Urinary bladder (tissue), 4 donors: ENCODE measurements at places on chromosomes 4 and X. TPM values are rescaled to one million over a fixed set of nuclear protein-coding genes. Genes with fewer than 3 reads are reported as not detected.

- DNase-seq, result no peak
These were observed 78.0 kb downstream of the ZFYVE28 start for GRCh38 chr4:2340272-2341061.

DNA sequence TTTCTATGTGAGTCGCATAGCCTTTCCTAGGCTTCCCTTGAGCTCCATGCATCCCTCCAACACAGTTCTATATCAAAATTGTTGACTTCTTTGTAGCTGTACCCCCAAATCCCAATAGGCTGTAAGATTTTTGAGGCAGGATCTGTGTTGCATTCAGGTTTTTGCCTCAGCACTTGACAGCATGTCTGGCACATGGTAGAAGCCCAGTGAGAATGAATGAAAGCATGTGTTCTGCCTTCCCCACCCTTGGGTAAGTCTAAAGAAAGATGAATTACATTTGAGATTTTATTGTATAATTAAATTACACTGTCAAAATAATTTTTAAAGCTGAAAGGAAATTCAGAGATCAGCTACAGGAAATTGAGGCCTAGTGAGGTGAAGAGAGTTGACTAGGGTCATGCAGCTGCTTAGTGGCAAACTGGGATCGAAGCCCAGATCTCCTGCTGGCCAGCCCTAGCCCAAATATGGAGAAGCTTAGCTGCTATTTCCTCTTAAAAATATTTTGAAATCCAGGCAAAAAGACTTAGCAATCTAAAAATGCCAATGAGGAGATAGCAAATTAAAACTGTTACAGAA, 122.5 kb downstream of the SPATA18 start:
- DNase-seq, result no peak

DNA sequence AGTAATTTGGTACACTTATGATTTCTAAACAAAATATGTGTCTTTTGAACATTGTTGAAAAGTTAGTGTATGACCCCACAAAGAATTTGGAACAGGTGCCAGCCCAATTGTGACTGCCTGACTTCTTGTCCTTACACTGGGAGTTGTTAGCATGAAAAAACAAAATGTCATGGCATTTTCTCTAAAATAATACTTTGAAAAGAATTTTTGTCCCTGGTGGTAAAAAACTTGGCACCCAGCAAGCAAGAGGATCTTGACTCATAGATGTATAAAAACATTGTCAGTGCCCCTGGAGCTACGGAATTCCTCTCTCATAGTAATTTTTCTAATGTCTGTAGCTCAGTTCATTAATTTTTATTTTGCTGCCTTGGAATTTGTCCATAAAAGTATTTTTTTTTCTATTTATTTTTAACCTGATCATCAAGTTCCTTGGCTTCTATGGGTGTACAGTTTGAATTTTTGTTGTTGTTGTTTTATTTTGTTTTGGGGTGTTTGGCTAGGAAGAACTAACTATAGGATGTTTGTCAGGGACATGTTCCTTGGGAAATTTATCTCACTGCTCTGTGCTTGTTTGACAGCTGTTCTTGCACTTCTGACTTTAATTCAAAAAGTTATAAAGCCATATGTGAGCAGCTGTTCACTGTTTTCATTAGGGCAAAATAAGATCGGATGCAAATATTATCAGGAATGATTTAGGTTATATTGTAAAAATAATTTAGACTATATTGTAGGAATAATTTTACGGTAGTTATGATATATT, 95.4 kb upstream of the NUDT6 start:
- no peak for DNase-seq

Gene ITIH6
- polyA plus RNA-seq, result 0.01 TPM

DNA sequence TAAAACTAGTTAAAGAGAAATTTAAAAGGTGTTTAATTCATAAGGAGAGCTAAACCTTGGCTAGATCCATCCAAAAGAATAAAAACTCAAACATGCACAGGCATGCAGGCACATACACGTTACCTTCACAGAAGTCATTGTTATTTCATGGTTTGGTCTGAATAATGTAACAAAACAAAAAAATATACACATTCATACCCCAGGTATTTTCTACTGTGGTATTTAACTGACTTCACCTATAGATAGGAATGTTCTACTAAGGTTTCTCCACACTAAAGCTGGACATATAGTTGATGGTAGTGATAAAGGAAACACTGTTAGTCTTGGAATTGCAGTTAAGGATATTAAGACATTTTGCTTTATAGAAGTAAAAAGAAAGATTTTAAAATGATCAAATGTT, 283.6 kb upstream of the PCDH10 start:
- DNase-seq, result no peak

DNA sequence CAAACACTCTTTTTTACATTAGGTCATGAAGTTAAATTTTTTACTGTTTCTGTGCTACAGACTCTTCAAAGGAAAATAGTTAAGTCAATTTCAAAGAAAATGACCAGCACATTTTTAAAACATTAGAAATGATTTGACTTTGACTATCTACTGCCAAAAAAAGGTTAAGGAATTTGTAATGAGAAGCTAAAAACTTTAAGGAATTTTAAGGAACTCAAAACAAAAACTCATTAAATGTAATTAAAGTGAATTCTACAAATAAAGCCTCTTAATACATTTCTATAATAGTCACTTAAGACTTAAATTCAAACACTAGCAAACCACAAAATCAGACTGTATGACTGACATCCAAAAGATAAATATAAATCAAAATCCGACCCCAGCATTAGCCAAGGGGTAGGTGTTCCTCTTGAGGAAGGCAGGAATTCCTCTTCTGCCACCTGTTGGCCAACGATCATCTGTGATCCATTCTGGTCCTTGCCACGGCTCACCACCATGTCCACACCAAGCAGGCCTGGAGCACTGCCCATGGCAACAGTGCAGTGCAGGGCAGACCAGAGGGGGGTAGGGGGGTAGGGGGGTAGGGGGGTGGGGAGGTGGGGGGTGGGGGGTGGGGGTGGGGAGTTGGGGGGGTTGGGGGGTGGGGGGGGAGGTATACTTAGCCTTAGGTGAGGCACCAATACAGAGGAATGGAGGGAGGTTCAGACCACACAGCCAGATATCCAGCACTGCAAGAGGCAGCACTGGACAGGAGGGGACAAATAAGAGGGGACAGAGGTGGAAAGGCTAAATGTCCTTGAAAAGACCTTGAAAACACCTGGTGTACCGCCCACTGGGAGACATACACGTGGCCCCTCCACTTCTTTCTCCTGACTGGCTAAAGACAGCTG, 287.4 kb downstream of the CHIC1 start:
- no peak for DNase-seq

Gene HCCS
- 20.0 TPM for polyA plus RNA-seq

- no peak for DNase-seq
These were observed 7.9 kb downstream of the PGRMC2 start for GRCh38 chr4:128279624-128280225.

- DNase-seq, result no peak
These were observed 978.3 kb upstream of the GRID2 start for GRCh38 chr4:91325495-91325894.
